SHP77 (cell line): ENCODE measurements at places on chromosomes 5 and 9.
A peak's percentile ranks its signal among the peaks of the same experiment; 100 is the strongest.

DNA sequence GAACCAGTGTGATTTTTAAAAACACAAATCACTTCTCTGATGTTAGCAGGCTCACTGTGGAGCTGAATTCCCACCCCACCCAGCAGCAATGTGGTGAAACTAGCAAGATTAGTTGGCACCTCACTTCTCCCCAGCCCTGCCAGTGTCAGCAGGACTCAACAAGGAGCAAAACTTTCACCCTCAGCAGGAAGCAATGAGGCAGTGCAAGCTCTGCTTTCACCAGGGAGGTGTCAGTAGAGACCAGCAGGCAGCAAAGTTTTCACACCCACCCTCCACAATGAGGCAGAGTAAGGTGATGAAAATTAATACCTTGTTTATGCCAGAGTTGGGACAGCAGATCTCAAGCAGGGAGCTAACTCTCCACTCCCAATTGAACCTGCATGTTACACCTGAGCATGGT is 565.0 kb downstream of the CETN3 start:
- DNase-seq: no peak

DNA sequence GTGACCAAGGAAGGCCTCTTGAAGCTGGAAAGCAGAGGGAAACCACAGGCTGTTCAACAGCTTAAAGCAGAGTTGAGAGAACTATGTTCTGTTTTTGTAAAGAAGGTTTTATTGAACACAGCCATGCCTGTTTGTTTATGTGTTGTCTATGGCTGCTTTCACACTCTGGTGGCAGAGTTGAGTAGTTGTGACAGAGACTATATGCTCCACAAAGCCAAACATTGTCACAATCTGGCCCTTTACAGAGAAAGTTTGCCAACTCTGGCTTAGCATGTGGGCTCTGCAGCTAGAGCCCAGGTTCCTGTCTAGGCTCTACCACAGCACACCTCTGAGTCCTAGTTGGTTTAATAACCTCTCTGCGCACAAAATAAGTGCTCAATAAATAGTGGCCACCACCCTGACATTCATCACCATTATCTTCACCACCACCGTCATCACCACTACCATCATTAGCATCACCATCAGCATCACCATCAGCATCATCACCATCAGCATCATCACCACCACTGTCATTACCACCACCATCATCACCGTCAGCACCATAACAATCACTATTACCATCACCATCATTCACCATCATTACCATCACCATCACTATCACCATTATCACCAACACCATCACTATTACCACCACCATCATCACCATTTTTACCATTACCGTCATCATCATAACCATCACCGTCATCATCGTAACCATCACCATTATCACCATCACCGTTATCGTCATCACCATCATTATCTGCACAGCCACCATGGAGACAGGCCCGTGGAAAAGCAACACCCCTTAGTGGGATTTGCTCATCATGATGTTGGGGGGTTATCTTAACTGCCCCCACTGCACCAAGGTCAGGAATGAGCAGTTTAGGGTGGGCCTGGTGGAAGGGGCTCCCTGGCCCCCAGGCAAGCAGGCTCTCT is 18.3 kb downstream of the AKNA start:
- DNase-seq: no peak

- DNase-seq: no peak
Observed at GRCh38 chr5:106691701-106692100, 979.0 kb downstream of the EFNA5 start.

DNA sequence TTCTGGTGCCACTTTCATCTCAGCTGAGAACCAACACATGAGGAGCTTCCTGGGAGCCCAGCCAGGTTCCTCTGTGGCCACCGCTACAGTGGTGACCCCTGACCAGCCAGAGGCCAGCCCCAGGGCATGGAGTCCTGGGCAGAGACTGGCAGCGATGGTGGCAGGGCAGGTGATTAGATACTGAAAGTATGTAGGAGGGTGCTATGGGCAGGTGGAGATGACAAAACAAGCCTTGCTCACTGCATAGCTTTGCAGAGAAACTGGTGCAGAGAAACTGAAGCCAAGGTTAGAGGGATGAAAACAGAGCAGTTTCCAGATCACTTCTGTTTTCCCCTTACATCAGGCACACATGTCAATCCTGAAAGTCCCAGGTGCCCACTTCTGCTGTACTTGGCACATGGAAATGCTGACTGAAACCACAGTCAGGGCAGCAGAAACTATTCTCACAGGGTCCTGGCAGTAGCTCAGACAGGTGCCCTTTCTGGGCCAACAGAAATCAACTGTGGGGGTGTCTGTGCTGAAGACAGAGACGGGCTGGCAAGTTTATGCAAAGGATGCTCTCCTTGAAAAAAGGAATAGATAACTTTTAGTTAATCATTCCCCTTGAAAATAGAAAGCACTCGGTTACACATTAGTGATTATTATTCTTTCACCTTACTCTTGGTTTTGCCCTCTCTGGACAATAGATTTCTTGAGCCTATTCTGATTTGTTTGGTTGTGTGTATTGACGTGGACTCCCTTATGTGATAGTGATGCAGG is 90.3 kb downstream of the ANKRD55 start:
- DNase-seq: no peak

GRCh38 chr5:78537821-78538220 is 110.8 kb downstream of the LHFPL2 start:
- peak; percentile 44 for DNase-seq

- DNase-seq: no peak
Observed at GRCh38 chr5:76693141-76693540, 22.8 kb upstream of the F2R start.

GRCh38 chr5:38535248-38535750 is 21.1 kb downstream of the LIFR start:
- DNase-seq: no peak

DNA sequence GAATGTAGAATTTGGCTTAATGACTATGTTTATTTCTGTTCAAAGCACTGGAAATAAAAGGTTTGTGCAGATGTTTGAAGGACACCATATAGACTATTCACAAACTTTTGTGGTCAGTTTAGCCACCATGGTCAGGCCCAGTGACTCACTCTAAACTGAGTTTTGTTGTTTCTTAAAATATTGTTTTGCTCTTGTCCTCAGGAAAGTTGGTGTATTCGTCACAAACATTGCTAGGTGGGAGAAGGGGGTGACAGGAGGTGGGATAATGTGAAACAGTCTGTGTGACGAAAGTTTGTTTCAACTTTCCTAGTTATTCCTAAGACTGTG is 35.0 kb upstream of the LIFR start:
- no peak for DNase-seq

GRCh38 chr5:33231935-33232334 is 208.8 kb upstream of the TARS1 start:
- no peak for DNase-seq

DNA sequence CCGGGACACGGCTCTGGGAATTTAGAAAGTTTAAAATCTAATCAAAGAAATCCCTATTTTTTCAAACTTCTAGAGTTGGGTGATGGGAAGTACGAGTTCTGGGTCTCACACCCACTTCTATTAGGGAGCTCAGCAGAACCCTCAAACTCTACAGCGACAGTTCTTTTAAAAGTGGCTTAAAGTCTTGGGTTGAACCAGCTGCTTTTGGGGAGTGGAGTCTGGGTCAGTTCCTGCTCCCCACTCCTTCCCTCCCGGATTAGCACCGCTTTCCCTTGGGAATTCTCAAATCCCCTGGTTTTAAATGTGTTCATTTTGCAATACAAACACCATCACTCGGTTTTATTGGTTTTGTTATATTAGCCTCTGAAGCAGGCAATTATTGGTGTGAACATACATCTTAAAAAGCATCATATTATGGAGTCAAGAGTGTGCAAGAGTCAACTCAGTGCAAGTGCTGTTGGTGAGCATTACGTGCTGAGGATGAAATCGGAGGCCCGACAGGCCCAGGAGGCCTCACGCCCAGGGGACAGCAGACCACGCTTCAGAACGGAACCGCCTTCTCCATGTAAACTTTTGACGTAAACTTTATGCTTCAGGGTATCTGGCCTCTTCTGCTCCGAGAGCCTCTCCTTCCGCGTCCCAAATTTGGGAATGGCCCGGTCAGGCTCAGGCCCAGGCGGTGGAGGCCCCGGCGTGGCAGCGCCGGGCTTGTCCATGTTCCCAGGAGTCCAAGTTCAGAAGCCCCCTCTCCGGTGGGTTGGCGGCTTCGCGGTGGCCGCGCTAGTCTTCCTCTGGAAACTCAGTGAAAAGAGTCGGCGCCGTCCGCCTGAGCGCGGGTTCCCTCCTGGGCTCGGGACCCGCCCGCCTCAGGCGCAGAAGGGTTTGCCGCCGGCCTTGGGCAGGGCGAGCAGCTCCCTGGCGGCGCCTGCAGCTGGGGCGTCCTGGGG is 5.3 kb downstream of the IRX4 start:
- no peak for DNase-seq
